Stimulated activated CD8-positive, alpha-beta memory T cell treated with anti-CD3 and anti-CD28 coated beads, Interleukin-15, amount 100 ng/mL, for 4 hours (primary cell): ENCODE measurements at places on chromosomes 12 and 14.

DNA sequence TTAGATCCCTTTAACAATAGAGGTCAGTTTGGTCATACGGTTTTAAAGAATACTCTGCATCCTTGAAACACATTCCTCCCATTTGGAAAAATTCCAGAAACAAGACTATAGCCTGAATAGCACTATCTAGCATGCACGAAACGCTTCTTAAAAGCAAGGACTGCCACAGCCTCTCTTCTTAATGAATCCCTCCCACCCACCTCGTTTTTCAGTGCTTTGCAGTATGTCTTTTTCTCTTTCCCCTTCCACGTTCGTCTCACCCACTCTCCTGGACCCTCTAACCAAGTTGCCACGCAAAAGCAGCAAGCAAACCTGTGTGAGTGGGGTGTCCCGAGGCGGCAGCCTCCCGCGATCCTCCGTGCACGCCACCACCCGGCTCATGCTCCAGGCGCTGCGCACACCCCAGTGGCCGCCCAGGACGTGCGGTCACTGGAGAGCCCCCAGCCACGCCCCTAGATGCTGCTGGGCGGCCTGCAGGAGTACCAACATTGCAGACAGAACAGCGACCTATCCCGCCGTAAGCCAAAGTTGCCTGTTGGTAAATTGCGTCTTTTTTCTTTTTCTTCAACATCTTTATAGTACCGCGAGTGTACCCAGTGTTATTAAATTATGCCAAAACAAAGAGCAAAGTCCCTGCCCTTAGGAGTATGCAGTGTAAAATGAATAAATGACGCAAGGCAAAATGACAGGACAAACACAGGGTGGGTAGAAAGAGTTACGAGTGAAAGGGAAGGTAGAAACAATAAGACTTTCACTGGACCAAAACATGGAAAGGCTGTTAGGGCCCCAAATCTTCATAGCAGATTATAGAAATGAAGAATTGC is at the start of gene SLC38A4:
SLC38A4 (minus strand) TSS at position 407 of the 824 bp plus-strand sequence. CDS start 32,926 bp downstream, outside the sequence.
- no peak for DNase-seq

DNA sequence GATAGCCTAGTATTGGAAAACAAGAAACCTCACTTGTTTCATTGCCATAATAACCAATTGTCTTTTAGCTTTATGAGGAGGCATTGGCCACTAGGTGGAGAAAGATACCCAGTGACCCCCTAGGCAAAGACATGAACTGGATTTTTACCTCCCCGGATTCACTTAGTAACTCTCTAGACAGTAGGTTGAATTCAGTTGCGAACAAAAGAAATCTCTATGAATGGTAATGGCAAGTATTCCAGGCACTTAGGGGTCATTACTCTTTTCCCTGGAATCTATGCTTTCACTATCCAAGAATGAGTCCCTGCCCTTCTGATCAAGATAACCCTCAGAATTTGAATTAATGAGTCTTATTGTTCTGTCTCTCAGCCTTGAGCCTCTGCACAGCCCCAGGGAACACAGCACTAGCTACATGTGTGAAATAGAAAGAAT is 29.5 kb upstream of the RHOJ start:
- no peak for DNase-seq

DNA sequence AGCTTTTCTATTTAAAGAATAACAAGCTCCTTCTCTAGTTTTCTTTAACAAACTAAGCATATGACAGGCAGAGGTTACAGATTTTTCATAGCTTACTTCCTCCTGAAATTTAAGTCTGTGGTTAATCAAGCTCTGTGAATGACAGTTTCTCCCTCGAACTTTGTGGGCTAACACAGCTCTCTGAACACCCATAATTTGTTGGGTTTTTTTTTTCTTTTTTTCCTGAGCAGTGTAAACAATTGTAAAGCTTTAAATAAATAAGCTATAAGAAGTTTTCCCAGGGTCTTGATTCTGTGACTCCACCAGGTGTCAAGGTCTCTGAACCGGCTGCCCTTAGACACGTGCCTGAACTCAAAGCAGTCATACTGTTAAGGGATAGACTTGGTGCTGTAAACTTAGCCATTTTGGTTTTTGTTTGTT is 128.1 kb upstream of the AMIGO2 start:
- DNase-seq, result no peak

GRCh38 chr12:91143206-91143605 is 31.9 kb upstream of the LUM start:
- no peak for DNase-seq

DNA sequence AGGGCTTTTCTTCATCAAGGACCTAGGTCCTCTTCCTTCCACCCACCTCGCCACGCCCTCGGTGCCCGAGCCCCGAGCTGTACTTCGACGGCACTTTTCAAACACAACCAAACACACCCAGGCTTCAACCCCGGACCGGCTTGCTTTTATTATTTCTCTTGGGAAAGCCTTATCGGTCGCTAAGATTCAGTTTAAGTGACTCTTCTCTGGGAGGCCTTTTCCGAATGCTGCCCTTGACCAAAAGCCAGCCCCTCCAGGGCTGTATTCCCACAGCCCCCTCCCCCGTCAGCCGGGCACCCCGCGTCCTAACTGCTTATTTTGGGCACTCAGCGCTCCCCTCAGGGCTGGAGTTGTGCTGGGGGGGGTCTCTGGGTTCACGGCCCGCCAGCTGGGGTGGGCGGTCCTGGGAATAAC is 644 bp upstream of the PPP4R4 start:
- no peak for DNase-seq

GRCh38 chr12:121810833-121811433 is 7.1 kb downstream of the SETD1B start:
- DNase-seq, result no peak

- DNase-seq, result no peak
These were observed 13.2 kb upstream of the SLC6A13 start for GRCh38 chr12:275812-276211.

DNA sequence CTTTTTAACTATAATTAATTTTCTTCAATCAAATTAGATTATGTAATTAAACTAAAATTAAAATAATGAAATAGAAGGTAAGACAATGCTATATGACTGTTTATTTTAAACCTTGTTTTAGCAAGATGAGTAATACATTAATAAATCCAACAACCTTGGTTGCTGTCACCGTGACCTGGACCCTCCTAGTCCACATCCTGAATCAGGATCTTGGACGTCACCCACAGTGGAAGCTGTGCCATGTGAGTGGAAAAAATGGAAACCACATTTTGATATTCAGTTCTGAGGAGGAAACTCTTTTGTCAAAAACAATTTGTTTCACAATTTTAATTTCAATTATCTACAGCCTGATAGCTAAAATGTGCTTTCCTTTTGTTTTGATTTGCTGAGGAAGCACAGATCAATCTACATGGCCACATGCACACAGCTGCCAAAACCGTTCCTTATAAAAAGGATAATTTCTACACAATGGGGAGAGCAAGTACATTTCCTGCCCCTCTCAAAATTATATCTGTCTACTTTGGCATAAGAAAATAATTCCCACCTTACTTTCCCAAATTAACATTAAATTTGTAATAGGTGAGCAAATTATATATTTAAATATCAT is 255.5 kb downstream of the RASSF9 start:
- no peak for DNase-seq

GRCh38 chr12:49750027-49750995 is 9.0 kb downstream of the TMBIM6 start:
- DNase-seq, result no peak

DNA sequence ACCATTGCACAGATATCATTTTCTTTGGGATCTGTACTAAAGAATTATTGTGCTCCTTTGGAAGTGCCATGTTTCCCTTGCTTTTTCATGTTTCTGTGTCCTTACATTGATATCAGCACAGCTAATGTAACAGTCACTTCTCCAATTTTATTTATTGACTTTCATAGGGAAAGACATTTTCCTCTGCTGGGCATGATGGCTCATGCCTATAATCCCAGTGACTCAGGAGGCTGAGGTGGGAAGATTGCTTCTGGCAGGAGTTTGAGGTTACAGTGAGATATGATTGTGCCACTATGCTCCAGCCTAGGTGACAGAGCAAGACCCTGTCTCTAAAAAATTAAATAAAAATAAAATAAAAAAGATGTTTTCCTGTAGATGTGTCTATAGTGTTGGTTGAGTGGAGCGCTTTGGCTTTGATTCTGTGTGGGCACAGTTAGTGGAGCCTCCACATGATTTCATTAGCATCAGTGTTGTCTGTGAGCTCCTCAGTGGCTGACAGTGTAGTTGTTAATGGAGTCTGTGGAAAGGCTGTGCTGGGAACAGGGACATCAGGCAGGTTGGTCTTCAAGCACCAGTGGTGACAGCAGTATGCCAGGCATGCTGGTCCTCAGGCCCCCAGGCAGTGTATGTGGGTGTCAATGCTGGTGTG is 7.4 kb downstream of the OAS2 start:
- no peak for DNase-seq

DNA sequence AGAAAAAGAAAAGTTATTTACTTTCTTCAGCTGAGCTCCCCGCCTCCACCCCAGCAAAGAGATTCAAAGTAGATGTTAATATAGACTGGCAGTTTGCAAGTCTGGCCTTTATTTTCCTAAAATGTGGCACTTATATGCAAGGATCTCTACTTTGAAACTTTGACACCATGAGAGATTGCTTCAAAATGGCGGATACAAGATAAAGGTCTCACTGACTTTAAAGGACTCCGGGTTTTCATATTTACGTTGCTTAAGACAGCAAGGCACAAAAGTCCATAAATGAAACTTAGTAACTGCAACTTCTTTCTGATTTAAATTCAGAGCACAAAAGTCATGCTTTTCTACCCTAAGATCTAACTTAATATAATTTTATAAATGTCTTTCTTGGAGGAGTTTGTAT is 3.5 kb downstream of the OTX2 start:
- DNase-seq, result no peak

DNA sequence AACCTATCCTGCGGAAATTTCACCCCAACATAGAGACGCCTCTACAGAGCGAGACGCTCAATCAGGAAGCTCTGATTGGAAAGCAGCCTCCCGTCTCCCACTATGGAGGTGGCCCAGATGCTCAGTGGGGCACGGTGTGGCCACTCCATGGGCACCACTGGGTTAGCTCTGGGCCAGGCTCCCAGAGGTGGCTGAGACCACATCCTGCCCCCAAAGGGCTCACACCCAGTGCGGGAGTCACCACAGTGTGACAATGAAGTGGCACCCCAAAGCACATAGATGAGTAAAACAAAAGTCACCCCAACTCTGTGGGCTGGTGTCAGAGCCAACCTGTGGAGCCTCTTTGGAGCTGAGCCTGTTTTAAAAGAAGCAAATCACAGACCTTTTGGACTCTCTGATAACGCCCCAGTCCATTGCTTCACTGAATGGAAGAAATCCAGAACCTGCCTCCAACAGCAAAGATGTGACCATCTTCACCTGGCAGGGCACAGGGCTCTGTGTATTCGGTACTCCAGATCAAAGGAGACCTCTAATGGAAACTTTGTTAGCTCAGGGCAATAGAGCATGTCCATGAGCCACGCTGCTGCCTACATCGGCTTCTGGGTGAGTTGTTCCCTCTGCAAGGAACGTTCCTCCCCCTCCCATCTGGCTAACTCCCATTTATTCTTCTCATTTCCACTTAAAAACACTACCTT is 19.6 kb downstream of the CLMN start:
- DNase-seq, result no peak

GRCh38 chr14:103550451-103551337 is 11.8 kb downstream of the BAG5 start:
- DNase-seq, result no peak

GRCh38 chr12:64110864-64111263 is 111.2 kb downstream of the KICS2 start:
- no peak for DNase-seq

DNA sequence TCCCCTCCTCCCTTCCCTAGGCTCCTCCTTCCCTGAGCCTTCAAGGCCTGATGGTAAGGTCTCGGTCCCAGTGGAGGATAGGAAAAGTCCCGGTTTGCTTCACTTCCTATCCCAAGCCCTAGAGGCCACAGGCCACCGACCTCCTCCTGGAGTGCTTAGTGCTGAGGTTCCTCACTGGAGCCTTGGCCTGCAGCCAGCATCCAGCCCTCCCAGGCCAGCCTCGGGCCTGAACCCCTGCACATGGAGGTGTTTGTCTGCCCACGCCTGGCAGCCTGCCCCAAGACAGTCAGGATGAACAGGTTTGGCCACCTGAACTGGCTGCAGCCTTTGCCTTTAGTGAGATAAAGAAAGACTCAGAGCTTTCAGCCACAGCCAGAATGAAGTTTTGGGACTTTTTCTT is 15.8 kb upstream of the KRT7 start:
- DNase-seq, result no peak

GRCh38 chr14:59325906-59326305 is 137.4 kb downstream of the DAAM1 start:
- no peak for DNase-seq

DNA sequence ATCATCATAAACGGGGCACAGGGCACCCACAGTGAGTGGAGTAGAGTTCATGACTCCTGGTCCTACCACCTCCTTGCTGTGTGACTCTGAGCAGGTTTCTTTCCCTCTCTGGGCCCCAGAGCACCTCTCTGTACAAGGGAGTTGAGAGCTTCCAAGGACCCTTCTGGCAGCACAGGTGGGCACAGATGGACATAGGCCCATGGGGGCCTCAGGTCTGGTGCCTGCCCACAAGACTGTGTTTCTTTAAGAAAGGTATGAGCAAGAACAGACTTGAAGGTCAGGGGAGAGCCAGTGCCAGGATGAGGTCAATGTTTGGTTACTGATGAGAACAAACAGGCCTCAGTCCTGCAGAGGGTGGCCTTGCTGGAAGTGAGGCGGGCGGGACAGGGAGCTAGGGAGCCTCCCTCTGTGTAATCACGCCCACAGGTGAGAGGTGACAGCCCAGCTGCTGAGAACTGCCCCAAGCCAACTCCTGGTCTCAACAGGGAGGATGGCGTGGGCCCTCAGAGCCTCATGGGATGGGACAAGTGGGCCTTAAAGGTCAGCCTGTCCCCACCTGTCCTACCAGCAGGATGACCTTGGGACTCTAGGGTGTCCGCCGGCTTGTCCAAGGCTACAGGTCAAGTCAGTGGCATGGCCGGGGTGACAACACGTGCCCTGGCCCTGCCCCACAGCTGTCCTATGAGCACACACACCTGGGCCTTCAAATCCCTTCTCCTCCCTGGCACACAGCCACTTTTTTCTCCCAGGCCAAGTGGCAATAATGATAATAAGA is 49.1 kb downstream of the CCDC85C start:
- no peak for DNase-seq

- no peak for DNase-seq
These were observed 11.8 kb upstream of the PLEKHG3 start for GRCh38 chr14:64692189-64692985.

GRCh38 chr12:91203610-91204009 is 21.0 kb upstream of the DCN start:
- DNase-seq, result no peak

DNA sequence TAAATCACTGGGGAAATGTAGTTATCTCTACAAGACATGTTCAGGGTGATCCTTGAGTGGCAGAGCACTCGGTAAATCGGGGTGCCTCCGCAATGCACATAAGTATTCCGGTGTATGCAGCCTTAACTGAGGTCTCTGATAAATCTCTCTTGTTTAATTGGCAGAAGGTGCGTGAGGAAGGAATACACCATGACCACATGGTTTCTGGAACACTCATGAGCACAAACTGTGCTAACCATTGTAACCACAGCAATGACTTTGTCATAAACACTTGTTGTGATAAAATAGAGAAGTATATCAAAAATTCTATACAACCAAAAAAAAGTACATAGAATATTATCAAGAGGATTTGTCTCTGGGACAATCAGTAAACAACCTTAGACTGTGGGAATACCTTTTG is 146.8 kb upstream of the DIO2 start:
- DNase-seq, result no peak

GRCh38 chr12:59076622-59077021 is 156.3 kb upstream of the LRIG3 start:
- no peak for DNase-seq

- DNase-seq, result no peak
These were observed 43.8 kb upstream of the CLMN start for GRCh38 chr14:95363468-95363954.
